ENCODE measurements at places on chromosomes 1 and 21. TPM values are rescaled to one million over a fixed set of nuclear protein-coding genes. Genes with fewer than 3 reads are reported as not detected.

The RGS5 gene
- total RNA-seq: 1.8 TPM

The TSPAN2 gene
- 7.8 TPM for total RNA-seq

The NLRP3 gene
- 1.5 TPM for total RNA-seq

The CFHR4 gene
- total RNA-seq: not detected

- no peak for DNase-seq
These were observed 941 bp downstream of the ELAVL4 start for GRCh38 chr1:50109647-50110075.

GRCh38 chr1:225511828-225512381 lies 84.1 kb upstream of the LBR start:
- DNase-seq: no peak

- DNase-seq: no peak
These were observed 6.1 kb downstream of the HTR6 start for GRCh38 chr1:19670787-19671186.

- DNase-seq: no peak
These were observed 47.1 kb downstream of the PRDM15 start for GRCh38 chr21:41831866-41832595.

DNA sequence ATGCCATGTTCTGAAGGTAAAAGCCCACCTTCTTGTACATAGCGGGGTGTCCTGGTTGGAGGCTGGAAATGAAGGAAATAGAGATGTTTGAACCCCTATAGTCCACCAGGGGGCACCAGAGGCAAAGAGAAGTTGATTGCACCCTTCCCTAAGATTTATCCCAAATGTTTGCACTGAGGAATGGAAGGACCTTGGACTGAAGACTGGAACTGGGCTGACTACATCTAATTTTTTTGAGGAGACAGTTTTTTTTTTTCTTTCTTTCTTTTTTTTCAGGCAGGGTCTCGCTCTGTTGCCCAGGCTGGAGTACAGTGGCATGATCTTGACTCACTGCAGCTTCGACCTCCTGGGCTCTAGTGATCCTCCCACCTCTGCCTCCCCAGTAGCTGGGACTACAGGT lies 55.3 kb upstream of the EIF4G3 start:
- no peak for DNase-seq

DNA sequence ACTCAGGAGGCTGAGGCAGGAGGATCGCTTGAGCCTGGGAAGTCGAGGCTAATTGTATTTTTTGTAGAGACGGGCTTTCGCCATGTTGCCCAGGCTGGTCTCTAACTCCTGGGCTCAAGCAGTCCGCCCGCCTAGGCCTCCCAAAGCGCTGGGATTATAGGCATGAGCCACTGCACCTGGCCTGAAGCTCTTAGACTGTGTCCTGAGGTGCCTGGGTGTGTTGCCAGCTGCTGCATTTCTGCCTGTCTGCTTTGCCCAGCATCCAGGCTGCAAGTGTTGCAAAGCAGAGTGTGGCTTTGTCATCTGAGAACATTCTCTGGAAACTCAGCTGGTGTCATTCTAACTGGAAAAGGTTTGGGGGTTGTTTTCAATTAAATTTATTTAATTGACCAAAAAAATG lies 105.0 kb downstream of the HUNK start:
- DNase-seq: no peak

- no peak for DNase-seq
These were observed 1.1 kb downstream of the VANGL2 start for GRCh38 chr1:160401487-160401805.

- no peak for DNase-seq
These were observed 6.7 kb downstream of the SOX13 start for GRCh38 chr1:204079608-204079999.

DNA sequence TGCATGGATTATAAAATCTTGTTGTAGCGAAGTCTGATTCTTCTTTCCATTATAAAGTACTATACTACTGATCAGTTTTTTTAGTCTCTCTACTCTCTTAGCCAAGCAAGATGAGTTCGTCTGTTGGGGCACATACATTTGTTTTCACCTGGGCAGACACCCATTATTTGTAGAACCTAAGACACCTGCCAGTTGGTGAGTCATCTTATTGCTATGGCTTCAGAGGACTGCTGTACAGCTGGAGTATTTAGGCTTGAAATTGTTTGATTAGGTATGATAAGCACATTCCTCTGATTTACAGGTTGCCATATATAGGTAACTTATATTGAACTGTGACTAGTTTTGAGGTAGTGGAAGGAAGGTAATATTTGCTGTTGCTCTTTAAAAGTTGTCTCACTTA lies 17.2 kb downstream of the RBM15 start:
- DNase-seq: peak; percentile 35

- DNase-seq: no peak
These were observed 6.5 kb downstream of the PTP4A2 start for GRCh38 chr1:31931593-31932225.

GRCh38 chr1:36088577-36089392 lies at the start of gene ADPRS:
ADPRS (plus strand) TSS chr1:36088892; CDS start chr1:36088905, 13 bp downstream.
- DNase-seq: peak; percentile 50

DNA sequence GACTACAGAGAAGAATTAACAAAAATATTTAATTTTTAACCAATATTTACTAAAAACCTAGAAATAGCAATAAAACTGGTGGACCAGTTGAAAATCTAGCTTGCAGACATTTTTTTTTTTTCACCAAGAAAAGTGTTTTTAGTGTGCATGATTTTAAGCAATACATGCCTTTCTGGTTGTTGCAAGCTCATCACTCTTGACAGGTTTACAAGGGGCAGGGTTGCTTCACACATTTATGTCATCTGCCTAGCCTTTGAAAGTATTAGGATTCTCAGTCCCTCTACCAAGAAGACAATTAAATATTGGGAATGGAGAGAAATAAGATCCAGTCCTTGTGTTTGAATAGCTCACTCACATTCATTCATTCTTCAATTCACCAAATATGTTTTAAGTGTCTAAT lies 53.8 kb upstream of the LYPLAL1 start:
- DNase-seq: no peak

- DNase-seq: peak; percentile 98
These were observed 80.9 kb upstream of the LBR start for GRCh38 chr1:225508538-225509375.

Data from kidney epithelial cell (primary cell).